ENCODE measurements at places on chromosomes 11 and 22.

GRCh38 chr11:44824300-44824704, 97.5 kb downstream of the TSPAN18 start:
- no peak for DNase-seq

DNA sequence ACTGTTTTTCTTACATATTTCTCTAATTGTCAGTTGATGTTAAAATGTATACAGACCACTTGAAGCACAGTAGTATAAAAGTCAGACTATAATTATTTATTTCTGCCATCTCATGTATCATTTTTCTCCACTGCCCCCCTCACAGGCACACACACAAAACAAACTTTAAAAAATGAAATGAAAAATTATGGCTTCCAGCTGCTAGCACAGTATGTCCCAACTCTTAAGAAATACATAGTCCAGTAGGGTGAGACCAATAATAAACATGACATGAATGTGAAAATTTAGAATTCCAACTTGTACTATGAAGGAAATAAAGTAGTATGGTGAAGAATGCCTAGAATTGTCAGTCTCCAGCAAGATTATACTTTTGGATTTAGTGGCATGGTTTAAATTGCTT, 1247.9 kb downstream of the JRKL start:
- DNase-seq: no peak

DNA sequence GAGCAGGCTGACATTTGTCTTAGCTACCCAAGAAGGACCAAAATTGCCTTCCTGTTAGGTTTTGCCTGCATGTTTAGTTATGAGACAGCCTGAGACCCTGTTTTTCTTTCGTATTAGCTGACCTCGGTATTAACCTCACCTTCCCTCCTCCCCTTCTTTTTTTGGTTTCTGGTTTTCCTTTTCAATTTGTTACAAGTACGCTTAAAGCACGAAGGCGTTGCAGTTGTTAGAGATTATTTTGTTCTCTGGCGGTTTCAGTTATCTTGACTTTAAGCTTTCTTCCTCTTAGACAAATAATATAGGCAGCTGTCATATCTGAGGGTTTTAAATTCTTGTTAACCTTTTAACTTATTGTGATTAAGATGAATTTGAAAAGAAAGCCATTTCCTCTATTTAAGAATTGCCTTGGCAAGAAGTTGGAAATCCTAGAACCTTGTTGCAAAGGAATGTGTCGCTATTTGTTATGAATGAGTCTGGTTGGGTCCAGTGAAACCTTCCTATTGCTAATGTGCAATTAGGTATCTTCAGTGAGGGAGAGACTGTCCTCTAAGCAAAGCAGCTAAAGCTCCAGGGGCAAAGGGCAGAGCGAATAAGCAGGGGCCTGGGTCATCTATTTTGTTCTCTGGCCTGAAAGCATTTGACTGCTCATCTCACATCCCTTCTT, 45.7 kb downstream of the PACS1 start:
- DNase-seq: no peak

- DNase-seq: no peak
Observed at GRCh38 chr11:83785942-83786341, 499.8 kb upstream of the CCDC90B start.

DNA sequence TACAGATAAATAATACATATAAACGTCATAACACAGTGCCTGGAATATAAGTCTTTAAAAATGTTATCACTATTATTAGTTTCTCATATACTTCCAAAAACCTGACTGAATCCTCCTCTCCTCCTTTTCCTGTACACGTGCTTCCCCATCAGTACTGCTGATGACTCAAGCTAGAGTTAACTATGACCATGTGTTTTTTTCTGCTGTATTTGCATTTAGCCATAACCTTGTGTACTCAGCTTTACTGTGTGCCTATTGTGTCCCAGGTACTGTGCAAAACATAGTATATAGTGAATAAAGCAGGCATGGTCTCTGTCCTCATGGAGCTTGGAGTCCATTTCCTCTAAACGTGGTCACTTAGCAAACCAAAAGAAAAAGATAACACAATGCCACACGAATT, 56.5 kb upstream of the ARHGAP32 start:
- no peak for DNase-seq

GRCh38 chr11:69386594-69387408, 92.8 kb downstream of the MYEOV start:
- no peak for DNase-seq

GRCh38 chr11:118006153-118006534, 19.9 kb downstream of the IL10RA start:
- no peak for DNase-seq

GRCh38 chr11:133708547-133709051, 136.7 kb downstream of the SPATA19 start:
- DNase-seq: no peak

GRCh38 chr11:71307811-71308645, 55.7 kb upstream of the SHANK2 start:
- DNase-seq: no peak

DNA sequence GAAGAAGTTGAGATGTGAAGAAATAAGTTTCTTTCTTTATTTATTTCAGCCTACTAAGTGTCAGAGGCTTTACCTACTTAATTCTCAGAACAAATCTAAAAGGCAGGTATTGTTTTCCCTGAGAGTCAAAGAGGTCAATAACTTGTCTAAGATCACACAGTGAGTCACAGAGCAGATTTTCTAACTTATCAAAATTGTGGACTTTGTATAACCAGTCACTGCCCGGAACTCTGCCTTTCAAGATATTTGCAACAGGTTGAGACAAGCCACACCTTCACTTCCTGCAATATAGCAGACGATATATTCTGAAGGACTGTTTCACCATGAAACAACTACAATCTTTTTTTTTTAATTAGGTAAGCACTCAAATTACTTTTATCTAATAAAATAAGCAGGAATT, 10.5 kb upstream of the MMP3 start:
- no peak for DNase-seq

DNA sequence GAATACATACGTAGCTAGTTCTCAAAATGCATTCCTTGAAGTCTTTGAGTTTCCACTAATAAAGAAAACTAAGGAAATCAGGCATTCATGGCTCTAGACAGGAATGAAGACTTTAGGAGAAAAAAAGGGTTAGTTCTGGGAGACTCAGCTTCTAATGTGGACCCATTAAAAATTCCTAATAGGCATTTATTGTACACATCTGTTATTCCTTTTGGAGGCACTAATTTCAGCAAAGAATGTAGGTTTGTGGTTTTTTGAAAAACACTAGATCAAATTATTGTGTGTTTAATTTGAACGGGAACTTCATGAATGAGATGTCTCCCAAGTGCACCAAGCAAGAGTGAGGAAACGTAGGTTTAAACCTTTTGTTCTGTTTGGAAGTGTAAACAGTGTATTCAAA, 42.7 kb downstream of the PARVA start:
- no peak for DNase-seq

DNA sequence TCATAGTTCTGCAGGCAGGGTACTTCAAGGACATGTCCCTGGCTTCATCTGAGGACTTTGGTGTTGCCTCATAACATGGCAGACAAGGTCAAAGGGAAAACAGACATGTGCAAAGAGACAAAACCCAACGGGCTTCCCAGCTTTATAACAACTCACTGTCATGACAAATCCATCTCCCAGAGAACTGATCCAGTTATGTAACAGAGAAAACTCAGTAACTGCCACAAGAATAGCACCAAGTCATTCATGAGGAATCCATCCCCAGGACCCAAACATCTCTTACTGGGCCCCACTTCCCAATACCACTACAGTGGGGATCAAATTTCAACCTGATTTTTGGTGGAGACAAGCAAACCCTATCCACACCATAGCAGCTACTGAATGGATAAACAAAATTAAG, 13.0 kb downstream of the OR52N4 start:
- DNase-seq: no peak

DNA sequence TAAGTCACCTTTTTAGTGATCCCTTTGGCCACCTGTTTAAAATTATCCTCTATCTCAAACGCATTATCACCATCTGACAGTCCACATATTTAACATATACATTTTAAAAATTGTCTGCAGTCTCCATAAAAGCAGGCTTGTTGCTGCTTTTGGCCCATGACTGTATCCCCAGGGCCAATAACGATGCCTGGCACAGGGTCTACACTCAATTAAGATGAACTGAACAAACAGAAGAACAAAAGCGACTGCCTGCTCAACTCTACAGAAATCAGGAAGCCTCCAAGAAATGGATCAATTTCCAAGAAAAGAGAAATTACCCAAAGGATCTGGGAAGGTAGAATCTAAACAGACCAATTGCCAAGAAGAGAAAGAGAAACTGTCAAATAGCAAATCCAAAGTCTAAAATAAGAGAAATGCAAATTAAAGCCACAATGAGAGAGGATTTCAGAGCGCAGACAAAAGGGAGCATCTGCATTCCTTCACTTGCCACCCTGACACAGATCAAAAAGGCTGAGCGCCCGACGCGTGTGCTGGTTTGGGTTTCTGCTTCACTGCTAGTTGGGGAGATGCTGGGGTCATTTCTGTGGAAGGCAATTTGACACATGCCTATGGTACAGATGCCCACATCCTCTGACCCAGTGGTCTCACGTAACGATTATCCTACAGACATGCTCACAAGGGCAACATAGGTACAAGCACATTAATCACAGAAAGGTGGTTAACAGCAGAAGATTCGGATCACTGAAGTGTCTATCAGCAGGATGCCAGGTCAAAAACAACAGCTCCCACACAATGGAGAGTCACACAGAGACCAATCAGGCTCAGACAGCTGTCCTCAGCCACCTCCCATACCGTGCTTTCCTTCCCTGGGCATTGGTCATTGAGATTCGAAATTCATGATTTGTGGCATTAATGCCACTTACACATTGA, 55.9 kb downstream of the SHISAL1 start:
- no peak for DNase-seq

DNA sequence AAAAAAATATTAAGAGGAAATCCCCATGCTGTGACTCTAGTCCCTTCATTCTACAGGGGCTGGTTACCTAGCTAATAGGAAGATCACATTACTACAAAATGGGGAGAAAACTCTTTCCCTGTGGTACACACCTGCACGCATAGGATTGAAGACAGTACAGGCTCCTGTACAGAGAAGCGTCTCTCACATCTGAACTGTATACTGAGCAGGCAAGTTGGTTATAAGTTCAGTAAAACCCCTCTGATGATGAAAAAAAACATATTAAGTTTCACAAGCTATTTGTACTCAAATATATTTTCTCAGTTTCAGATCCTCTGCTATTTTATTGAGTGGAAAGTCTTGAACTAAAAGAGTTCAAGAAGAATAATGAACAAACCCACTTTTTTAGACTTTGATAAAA, 156.9 kb upstream of the HSD17B12 start:
- no peak for DNase-seq

GRCh38 chr22:33496112-33496511, 424.2 kb downstream of the LARGE1 start:
- no peak for DNase-seq

- no peak for DNase-seq
Observed at GRCh38 chr11:109945626-109946321, 147.4 kb upstream of the ZC3H12C start.

DNA sequence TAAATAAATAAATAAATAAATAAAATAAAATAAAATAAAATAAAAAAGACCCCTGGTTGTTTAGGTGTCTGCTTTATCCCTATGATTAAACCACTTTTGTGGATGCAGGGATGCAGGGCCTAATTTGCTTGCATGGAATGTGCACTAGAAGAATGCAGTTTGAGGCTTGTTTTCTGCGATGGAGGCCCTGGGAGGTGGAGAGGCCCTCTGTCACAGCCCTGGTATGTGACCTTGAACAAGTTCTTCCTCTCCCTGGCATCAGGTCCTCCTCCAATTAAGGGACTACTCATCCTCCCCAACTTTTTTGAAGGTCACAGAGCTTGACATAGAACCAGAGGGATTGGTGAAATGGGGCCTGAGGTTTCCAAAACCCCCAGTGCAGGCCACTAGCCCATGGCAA, 22.7 kb downstream of the KCNJ4 start:
- DNase-seq: no peak

DNA sequence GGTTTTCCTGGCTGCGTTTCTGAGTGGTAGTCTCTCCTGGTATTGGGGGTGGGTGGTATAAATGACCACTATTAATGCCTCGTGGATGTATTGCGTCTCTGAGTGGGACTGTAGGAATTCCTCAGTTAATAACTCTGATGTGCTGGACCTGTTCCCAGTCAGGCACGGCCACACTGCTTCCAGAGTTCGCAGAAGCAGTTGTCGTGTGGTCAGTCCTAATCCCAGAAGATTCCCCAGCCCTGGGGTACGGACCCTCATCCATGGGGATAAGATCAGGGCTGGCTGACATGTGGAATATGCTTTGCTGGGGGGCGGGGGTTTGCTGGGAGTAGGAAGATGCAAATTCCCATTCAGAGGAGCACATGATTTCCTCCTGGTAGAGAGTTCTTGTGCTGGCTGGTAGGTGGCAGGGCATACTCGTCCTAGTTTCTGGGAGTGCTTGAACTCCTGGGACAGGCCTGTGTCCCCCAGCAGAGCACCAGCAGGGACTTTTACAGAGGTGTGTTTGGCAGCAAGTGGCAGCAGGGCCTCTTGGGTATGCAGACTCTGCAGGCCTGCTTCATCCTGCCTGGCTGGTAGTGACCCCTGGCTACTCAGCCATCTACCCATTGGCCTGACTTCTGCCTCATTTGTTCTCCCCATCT, 157.4 kb downstream of the NAV2 start:
- DNase-seq: no peak

DNA sequence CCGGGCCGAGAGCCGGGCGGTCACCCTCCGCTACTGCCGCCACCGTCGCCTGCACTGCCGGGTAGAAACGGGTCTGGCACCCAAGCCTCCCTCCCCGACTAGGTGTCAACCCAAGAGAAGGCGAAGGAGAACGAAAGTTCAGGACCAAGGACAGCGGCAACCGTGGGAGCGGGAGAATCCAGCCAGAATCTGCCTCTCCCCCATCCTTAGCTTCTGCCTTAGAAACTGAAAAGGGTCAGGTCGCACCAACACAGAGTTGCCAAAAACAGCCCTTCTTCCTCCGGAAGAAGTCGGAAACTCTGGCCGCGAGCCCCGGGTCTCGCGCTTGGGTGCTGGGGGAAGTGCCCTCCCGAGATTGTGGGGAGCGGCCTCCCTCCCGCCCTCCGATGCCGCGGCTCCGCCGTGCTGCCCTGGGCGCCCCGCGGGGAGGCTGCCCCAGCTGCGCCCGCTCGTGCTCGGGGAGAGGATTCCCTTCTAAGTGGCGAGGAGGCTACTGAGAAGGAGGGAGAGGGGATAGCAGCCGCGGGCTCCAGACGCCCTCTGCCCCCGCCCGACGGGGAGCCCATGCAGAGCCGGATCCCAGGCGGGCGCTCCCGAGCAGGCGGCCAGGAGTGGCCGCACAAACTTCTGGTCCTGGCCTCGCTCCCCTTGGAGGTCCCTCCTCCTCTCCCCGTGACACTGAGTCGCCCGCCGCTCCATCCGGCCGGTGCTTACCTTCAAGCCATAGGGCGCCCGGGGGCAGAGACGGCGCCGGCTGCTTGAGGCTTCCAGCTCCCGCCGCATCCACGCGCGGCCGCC, 637 bp downstream of the DRD2 start:
- DNase-seq: peak; percentile 6

GRCh38 chr11:9943386-9944110, 279.7 kb downstream of the SWAP70 start:
- peak; percentile 15 for DNase-seq

- no peak for DNase-seq
Observed at GRCh38 chr22:24437091-24437490, 9.7 kb downstream of the ADORA2A start.

All from epithelial cell of proximal tubule (primary cell).